ENCODE measurements at places on chromosomes 6 and 20.
A peak's percentile ranks its signal among the peaks of the same experiment; 100 is the strongest.

DNA sequence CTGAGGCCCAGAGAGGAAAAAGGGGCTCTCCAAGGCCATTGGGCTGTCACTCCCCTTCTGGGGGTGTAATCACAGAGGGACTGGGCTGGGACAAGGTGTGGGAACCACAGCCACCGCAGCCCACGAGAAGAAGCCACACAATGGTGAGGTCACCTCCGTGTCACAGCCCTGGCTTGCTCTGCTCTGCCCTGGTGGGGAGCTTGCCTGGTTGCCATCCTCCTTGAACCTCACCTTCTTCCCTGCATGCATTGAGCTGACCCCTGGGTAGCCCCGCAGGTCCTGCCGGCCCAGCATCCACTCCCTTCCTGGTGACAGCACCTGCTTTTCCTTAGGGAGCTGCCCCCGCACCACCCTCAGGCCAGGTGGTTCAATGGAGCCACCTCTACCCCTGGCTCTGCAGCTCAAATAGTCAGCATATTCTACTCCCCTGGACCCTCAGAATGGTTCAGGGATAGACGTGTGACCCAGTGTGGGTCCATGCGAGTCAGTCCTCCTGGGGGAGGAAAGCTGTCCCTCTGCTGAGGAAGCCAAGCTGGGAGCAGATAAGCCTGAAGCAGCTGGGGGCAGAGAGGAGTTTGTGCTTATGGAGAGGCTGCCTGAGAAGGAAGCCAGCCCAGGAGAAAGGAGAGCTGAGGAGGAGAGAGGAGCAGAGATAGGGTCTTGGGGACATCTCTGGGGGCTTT lies 21.3 kb downstream of the RBM38 start:
- no peak for DNase-seq

GRCh38 chr6:149984773-149985172 lies 21.0 kb downstream of the ULBP1 start:
- no peak for DNase-seq

DNA sequence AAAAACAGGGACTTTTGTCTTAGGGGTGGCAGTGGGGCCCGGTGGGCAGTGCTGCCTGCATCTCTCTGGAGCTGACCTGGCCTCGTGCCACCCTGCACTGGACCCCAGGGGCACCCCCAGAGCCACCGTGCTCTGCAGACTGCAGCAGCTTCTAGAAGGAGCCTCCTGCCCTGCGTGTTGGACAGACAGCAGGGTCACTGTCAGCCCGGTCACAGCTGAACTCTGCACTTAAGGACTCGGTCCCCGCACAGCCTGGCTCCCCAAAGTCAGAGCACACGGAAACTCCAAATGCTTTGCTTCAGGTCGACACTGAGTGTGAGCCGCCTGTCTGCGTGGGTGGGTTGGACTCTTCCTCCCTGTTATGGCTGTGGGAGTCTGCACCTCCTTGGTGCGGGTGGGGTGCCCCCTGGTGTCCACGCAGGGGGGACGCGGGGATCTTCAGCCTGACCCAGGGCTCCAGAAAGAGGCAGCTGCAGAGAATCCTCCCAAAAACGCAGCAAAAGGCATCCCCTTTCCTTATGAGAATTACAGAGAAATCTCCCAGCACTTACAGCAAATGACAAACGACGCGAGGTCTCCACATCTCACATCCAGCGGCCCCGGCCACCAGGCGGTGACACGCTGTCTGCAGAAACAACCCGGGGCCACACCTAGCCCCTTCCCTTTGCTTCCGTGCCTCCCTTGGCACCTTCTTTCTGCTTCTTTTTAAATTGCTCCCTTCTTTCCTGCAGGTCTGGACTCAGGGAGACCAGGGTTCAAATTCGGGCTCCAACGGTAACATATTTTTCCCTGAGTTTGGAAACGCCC lies 36.3 kb upstream of the DACT2 start:
- DNase-seq, result peak; percentile 74

DNA sequence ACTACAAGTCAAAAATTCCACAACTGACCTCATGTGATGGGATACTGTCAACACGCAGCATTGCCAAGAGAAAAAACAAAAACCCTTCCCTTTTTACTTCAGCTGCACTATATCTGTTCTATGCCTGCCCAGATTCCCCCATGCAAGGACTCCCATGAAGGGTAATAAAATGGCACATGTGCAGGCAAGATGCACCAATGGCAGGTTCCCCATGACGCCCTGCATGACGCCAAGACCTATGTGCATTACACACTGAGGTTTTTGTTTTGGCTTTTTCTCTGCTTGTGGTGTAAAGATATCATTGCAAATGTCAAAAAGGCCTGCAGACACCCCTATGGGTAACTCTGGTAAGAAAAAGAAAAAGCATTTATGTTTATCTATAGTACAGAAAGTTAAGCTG lies 403.4 kb downstream of the HDGFL1 start:
- no peak for DNase-seq

DNA sequence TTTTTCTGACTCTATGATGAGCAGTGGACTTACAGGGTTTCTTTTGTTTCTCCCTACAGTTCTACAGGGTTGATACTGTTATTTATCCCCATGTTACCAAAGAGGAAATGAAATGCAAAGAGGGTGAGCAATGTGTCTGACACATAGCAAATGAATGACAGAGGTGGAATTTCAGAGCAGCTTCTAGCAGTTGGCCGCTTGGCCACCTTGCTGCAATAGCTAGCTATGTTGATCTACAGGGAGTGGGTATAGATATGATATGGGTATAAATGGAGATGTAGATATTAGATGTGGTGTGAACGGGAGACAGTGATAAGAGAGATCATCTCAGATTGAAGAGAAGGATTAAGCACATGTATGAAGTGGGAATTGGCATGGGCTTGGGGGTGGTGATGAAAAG lies 10.9 kb upstream of the SLC22A3 start:
- DNase-seq, result no peak

DNA sequence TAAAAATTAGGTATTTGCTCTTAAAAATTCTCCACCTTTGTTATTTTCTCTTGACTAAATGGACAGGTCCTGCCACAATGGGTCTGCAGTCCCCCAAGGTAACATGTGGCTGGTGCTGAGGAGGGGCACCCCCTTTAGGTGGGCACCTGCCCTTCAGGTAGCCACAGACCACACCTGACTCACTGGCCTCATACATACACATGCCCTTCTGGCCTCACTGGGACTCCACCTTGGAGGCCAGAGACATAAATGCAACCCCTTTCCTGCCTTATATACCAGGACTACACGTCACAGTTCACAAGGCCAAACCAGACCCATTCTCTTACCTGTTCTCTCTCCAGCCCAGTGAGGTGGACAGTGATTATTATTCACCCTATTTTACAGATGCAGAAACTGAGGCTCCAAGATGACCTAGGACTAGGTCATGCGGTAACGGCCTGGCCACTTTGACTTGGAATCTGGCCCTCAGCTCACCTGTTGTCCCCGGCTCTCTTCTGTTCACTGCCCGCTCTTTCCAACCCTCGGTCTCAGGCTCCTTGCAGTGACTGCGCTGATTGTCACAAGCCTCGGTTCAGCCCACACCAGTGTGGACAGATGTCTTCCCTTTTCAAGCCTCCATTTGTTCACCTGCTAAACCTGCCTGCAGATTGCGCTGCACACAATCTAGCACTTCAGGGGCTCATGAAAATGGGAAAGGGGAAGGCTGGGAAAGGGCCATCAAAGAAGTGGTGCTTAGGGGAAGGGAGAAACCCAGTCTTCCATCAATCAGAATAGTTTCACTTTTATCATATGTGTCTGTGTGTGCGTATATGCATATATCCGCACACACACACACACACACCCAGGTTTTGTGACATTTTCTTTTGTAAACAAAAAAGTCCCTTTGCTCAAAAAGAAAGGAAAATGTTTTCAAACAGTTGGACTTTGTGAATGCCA lies 121.7 kb downstream of the BCAS1 start:
- DNase-seq, result no peak

DNA sequence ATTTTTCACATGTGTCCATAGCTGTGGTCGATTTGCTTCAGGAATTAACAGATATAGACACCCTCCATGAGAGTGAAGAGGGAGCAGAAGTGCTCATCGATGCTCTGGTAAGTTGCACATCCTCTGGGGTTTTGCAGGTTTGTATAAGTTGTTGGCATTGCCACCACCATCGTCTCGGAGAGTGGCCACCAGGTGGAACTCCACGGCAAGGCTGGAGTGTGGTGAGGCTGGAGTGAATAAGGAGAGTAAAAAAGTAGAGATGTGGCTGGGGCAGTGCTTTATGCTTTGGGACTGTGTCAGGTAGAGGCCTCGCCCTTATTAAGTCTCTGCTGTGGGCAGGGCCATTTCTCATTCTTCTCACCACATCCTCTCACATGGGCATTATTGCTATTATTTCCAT lies 63.7 kb downstream of the CTNNBL1 start:
- DNase-seq, result no peak

- DNase-seq, result no peak
Measured at GRCh38 chr6:114096561-114097172, 125.7 kb upstream of the HDAC2 start.

DNA sequence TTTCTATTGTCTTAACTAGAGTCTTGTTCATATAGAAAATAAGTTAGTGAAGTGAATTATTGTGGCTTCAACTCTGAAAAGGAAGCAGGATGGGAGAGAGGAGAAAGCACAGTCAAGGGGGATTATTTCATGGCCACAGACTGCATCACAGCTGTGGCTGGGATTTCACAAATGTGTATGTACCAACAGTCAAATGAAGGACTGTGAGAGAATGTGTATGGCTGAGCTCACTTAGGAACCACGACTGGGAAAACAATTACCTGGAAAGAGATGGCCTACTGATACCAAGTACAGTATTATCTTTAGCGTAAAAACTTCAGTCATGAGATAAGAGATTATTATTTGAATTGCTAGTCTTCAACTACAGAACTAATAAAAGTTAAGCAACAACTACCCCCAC lies 54.9 kb downstream of the SESN1 start:
- no peak for DNase-seq

- DNase-seq, result no peak
Measured at GRCh38 chr6:47366335-47366890, 56.7 kb upstream of the TNFRSF21 start.

- no peak for DNase-seq
Measured at GRCh38 chr6:72579865-72580264, 42.0 kb upstream of the KCNQ5 start.

- no peak for DNase-seq
Measured at GRCh38 chr6:118893064-118893806, 717 bp upstream of the ASF1A start.

DNA sequence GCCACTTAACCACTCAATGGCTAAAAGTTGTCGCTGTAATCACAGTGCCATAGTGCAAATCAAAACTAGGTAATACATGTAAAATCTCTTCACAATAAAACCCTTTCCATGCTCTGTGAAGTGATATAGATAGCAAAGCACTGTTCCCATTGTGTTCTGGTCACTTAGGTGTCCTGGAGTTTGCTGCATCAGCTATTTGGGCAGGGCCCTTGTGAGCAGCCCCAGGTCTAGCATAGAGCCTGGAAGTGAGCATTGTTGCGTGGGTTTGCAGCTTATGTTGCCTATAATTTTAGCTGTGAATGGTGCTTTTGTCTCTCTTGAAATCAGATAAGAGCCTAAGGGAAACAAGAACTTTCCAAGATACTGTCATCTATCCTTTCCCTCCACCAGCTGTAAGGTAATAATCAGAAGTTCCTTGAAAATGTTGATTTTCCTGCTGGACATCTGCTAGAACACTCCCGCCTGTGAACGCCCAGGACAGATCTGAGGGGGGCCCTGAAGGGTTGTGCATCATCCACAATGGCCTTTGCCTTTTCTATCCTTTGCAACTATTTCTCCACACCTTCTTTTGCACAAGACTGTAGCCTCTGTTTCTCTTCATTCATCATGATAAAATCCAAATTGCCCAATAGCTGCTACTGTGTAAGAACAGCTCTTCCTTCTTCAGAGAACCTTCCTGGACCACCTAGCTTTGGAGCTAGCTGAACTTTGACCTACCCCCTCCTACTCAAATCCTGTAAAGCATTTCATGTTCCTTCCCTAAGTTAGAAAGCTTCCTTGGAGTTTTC lies 57.0 kb downstream of the TNFAIP3 start:
- DNase-seq, result no peak

- DNase-seq, result no peak
Measured at GRCh38 chr20:17583126-17583525, 13.3 kb downstream of the DSTN start.

GRCh38 chr6:156752666-156753301 lies 24.4 kb upstream of the ARID1B start:
- DNase-seq, result no peak

- DNase-seq, result no peak
Measured at GRCh38 chr20:36856195-36856594, 19.7 kb upstream of the TLDC2 start.

DNA sequence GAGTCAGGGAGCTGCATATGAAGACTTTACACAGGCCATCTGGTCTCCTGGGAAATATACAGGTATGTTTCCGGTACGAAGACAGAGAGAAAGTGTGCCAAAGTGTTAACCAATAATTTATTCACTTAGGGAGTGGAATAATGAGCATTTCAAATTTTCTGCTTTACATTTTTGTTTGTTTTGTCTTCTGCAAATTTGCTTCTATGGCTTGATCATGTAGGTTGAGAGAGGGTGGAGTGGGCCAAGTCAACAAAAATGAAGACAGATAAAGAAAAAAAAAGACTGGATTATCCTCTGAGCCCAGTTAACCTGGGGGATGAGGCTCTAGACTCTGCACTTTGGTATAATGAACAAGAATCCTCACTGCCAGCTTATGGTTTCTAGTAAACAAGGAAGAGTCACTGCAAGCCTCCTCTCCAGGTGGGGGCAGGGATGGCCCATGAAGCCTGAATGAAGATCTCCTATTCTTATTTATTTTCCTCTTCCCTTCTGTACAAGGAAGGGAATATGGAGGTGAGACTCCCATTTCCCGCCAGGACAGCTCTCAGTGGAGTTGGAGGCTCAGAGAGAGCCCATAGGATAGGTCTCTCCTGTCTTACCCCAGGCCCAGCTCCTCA lies 37.7 kb downstream of the KCNK17 start:
- no peak for DNase-seq

DNA sequence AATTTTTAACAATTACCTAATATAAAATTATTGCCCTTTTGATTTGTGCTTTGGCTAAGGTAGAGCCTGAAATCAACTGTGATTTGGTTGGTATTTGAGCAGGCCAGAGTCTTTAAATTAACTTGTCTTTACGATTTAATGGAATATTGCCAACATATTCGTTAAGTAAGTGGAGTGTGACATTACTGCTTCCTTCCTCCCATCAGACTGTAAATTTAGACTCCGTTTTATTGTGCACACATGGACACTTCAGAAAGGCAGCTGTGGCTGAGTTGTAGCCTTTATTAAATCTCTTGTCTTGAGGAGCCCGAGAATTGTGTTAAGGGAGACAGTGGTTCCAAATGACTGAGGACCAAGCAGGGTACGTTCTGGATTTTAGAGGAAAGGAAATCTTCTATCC lies 57.4 kb downstream of the CAP2 start:
- no peak for DNase-seq

- DNase-seq, result no peak
Measured at GRCh38 chr20:11780765-11781369, 136.8 kb upstream of the BTBD3 start.

GRCh38 chr6:30102414-30102969 lies 10.4 kb downstream of the TRIM31 start:
- peak; percentile 83 for DNase-seq
